ENCODE measurements at places on chromosomes 2 and 18.

DNA sequence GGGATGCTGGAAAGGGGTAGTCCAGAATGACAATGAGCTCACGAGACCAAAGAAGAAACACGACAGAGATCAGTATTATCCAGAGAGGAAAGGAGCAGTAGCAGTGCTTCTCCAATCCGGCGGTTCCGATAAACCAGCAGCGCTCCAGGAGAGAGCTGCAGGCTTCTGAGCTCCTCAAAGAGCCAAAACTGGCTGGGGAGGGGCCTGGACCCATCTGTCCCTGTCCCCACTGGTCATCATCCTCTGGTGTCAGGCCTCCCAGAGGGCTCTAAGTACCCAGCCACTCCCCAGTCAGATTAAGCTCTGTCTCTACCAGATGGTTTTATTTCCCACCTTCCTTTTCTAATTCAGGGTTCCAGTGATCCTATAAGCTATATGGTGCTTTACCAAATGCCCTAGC is 23.2 kb downstream of the DNAJC27 start:
- DNase-seq: peak; percentile 53

DNA sequence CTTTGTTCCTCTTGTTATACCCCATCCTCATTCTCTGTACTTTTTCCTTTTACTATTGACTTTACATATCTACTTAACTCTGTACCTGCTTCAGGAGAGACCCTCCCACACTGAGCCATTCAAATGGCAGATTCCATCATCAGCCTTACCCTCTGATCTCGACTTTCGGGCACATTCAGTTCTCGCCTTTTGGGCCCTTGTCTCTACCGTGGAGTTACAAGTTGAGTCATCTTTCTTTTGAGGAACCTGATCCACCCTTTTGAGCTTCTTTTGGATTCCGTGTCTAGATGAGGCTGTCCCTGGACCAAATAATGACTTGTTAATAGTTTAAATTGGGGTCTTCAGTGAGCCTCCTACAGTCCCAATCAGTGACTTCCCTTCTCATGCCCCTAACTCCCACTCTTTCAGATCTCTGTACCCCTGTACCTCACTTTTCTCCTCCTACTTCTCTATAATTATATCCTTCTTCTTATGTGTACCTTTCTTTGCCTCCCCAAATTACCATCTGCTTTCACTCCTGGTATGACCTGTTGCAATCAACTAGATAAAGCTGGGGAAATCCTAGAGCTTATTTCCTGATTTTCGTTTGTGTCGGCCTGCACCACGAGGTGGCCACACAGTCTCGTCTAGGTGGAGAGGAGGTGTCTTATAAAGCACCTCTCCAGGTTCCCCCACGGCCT is 17.2 kb downstream of the SP110 start:
- no peak for DNase-seq

- no peak for DNase-seq
Observed at GRCh38 chr2:28374331-28374730, 18.3 kb upstream of the FOSL2 start.

DNA sequence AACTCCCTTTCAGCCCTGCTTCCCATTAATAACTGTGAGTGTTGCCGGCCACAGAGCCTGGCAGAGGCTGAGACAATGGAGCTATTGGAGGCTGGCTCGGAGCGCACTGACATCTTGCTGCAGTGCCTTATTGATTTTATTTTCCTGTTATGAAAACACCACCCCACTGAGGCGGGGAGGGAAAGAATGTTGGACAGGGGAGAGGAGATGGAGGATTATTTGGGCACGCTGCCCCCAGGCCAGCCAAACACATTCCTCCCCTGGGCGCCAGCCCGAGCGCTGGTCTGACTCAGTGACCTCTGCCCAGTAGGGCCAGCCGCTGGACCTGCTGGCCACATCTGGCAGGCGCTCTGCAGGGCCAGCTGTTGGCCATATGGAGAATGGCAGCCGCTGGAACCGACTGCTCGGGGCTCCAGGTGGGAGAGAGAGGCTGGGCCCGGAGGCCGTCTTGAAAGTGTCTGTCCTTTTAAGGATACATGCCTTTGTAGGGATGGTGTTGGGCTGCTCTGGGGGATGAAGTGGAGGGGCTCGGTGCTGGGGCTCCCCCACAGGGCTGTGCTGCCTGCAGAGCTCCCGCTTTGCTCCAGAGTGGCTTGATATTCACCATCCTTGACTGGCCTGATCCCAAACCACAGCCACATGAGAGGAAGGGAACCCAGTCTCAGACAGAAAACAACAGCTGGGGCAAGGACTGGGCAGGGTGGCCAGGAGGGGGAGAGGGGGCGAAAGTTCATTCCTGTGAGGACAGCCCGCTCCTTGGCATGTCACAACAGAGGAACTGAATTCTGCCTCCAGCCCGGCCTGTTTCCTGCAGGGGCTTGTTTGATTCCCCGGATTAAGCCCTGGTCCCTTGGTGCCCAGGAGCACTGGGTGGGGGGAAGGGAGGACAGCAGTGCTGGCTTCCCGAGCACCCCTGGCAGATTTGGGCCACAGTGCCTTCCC is 179.0 kb downstream of the KLHL29 start:
- DNase-seq: no peak

GRCh38 chr2:176638167-176639015 is 369.1 kb downstream of the MTX2 start:
- peak; percentile 87 for DNase-seq

DNA sequence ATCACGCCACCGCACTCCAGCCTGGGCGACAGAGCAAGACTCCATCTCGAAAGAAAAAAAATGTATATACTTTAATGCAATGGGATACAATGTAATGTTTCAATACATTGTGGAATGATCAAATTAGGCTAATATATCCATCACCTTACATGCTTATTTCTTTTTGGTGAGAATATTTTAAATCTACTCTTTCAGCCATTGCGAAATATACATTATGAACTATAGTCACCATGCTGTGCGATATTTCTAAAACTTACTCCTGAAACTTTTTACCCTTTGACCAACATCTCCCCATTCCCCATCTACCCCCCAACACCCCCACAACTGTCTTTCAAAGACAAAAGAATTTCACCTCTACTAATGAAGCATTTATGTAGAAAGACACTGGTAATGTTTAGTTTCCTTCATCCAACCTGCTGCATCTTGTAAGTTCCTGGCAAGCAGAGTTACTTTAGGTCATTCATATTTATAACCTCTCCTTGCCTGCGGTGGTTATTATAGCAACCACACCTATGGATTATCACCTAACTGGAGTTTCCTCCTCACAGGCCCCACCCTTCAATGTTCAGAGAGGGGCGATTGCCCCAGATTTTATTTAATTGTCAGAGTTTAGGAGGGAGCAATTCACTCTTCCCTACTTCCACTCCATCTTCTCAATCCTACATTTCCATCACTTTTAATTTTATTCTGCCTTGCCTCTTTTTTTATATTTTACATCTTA is 1.2 kb upstream of the ME2 start:
- DNase-seq: no peak

- peak; percentile 67 for DNase-seq
Observed at GRCh38 chr2:113370478-113371091, 66.9 kb upstream of the ZNG1B start.

DNA sequence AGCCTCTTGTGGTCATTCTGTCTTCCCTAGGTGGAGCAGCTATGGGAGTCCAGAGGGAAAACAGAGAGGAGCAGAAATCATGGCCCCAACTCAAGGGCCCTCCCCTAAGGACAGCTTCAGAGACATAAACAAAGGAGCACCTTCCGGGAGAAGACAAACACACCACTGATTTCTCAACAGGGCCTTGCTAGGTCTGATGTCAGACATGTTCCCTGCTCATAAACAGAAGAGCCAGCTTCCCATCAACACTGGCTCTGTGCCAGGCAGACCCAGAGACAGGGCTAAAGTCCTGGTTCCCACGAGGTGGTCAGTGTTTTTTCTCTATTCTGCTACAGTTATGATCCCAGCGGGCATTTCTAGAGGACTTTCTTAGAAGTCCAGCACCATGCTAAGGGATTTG is 19.3 kb downstream of the CXCR2 start:
- no peak for DNase-seq

DNA sequence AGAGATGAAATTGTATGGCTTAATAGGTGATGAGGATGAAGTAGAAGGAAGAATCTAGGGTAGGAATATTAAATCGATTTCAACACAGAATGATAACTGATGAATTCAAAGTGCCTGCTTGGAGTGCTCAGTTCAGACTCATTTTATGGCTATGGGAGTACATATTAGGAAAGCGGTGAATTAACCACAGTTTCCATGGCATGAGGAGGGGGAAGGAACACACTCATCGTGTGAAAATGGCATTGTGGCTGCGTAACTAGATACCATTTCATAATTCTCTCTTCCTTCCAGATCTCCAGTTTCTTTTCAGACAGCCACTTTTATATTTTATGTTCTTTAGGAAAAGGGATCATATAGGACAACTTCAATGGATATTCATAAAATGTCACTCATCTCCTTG is 232.3 kb upstream of the KCNJ3 start:
- no peak for DNase-seq

DNA sequence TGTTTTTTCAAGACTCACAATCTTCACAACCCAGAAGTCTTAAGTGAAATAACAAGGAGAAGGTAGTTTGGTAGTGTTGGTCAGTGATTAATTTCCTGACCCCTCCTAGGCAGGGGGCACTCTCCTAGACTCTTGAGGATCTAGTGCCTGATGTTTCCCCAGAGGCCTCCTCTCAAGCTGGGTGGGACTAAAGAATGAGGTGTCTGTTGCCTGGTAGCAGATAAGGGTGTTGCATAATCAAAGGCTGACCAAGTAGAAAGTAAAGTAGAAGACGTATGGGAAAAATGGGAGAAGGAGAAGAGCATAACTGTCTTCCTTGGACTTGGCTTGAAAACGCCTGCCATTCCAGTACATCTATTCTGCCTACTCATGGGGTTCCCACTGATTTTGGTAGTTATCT is 37.8 kb downstream of the VIT start:
- DNase-seq: no peak

GRCh38 chr18:62938487-62938886 is 223.1 kb downstream of the PHLPP1 start:
- DNase-seq: no peak

- no peak for DNase-seq
Observed at GRCh38 chr2:23480957-23481797, 96.2 kb downstream of the KLHL29 start.

DNA sequence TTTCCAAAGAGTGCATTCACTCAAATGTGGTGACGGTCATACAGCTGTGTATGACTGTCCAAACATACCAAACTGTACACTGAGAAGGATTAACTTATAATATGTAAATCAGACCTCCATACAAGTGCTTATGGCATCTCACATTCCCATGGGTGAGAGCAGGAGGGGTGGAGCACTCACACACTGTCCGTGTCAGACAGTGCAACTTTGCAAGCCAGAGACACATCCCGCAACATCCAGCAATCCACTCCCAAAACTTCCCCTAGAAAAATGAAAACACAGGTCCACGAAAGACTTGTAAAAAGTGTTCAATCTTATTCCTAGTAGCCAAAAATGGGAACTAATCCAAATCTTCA is 36.4 kb downstream of the FAM168B start:
- DNase-seq: no peak

GRCh38 chr2:238019962-238020361 is 40.8 kb upstream of the SCLY start:
- no peak for DNase-seq

GRCh38 chr2:189951791-189952535 is 110.6 kb downstream of the MSTN start:
- no peak for DNase-seq

GRCh38 chr2:205337274-205337673 is 345.0 kb upstream of the NRP2 start:
- no peak for DNase-seq

GRCh38 chr2:4551691-4552474 is 848.5 kb downstream of the DCDC2C start:
- DNase-seq: no peak

GRCh38 chr2:232365621-232366321 is 12.8 kb upstream of the ALPP start:
- peak; percentile 62 for DNase-seq

DNA sequence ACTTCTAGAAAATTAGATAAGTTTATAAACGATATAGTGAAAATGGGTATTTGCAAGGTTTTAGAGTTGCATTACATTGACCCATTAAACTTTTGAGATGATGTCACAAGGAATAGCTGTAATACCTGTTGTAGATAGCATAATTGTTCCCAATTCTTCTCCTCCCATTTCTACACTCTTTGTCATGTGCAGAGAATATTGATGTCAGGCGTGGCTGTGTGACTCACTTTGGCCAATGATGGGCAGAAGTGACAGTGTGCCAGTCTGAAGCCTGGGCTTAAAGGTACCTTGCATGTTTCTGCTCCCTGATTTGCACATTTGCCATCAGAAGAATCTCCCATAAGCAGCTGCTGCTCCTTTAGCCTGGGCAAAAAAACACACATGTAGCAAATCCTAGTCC is 26.9 kb upstream of the CCBE1 start:
- DNase-seq: no peak

DNA sequence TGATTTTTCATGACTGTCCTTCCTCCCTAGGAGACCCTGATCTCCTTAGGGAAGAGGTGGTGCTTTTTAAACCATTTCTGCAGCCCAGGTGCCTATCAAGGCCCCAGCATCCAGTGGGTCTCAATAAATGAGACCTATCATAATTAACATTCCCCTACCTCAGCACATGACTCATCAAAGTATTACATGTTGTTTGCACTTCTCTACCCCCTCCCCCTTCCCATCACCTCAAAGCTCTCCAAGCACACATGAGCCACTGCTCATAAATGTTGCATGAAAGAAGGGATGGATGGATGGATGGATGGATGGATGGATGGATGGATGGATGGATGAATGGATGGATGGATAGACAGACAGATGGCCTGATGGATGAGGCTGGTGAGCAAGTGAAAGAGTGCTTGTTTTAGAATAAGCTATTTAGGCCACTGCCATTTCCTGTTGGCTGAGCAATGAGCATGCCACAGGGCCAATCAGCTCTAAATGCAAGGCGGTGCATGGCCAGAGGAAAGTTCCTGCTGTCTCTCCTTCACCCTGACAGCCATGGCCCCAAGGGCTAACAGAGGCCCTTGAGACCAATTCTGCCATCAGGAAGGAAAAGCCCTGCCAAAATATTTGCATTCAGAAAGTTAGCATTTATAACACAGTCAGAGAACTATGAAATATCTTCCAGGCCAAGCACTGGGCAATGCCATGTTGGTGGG is 20.9 kb upstream of the STEAP3 start:
- no peak for DNase-seq

DNA sequence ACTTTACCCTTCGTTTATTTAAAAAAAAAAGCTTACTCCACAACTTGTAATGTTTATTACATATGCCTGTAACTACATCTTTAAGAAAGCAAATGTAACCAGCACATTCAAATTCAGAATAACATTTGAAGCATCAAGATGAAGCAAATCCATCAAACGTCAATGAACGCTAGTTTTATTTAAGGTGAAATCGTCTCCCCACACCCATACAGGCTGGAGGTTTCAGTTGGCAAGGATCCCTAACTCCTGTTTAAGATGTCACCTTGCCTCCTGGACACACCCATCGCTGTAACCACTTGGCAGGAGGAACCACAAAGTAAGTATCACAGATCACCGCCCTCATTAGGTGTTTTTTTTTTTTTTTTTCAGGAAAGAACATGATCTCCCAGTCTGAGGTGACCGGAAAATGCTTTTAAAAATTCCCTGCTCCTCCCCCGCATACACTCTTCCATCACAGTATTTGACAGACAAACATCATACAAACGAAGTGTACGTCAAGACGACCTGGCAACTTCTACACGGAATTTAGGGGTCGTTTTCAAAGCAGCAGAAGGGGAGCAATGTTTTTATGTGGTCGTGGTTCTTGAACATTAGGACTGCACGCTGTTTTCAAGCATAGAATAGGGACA is 19.7 kb upstream of the STPG4 start:
- peak; percentile 41 for DNase-seq
